Brain (organoid and tissue), 16 donors: ENCODE measurements at places on chromosomes 16 and 17. TPM values are rescaled to one million over a fixed set of nuclear protein-coding genes. Genes with fewer than 3 reads are reported as not detected.
A peak's percentile ranks its signal among the peaks of the same experiment; 100 is the strongest.

ADAD2 gene
- polyA plus RNA-seq = 0.54 TPM

SPATA20 gene
- 22.1 TPM for polyA plus RNA-seq

ATF7IP2 gene
- 1.4 TPM for polyA plus RNA-seq

ZC3H18 gene
- polyA plus RNA-seq = 61.8 TPM

- peak; percentile 80 for DNase-seq
Observed at GRCh38 chr17:39209317-39210092, 9.4 kb downstream of the RPL19 start.

GRCh38 chr16:1030473-1030901 is 42.1 kb upstream of the SSTR5 start:
- DNase-seq = no peak

DNA sequence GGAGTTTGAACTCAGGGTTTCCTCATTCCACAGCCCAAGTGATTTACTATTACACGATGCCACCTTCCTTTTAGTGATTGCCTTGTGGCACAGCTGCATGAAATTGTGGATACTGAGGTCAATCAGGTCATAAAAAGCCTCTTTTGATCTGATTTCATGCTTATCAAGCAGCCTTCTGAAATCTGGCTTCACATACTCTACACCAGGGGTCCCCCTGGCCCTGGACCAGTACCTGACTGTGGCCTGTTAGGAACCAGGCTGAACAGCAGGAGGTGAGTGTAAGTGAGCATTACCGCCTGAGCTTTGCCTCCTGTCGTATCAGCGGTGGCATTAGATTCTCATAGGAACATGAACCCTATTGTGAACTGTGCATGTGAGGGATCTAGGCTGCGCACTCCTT is 13.8 kb downstream of the SLFN5 start:
- no peak for DNase-seq

DNA sequence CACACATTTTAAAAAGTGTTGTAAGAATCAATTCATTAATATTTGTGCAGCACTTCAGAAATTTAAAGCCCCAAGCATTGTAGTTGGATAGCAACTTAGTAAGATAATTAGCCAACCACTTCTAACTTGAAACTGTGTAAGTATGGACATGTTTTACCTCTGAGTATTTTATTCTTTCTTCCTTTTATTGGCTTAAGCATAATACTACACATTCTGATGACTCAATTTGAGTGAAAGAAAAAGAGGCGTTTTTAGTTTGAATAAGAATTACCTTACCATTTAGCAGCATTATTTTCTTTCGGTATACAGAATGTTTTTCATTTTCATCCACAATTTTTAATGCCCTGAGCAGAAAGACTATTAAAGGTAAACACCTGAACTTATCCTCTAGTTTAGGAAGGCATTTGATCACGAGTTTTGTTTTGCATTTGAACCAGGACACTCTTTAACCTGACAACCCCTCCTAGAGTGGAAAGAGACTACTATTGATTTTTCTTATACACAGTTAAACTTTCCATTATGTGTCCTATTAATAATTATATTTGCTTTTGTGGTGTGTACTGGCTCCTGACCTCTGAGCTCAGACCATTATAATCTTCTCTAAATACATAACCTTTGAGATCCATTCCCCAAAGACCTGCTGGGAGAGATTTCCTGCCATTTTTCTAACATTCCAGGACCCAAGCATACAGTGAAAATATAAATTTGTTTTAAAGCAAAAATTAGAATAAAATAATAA is 9.2 kb downstream of the NACA2 start:
- no peak for DNase-seq
